ENCODE measurements at places on chromosomes 16 and 17.
A peak's percentile ranks its signal among the peaks of the same experiment; 100 is the strongest.

DNA sequence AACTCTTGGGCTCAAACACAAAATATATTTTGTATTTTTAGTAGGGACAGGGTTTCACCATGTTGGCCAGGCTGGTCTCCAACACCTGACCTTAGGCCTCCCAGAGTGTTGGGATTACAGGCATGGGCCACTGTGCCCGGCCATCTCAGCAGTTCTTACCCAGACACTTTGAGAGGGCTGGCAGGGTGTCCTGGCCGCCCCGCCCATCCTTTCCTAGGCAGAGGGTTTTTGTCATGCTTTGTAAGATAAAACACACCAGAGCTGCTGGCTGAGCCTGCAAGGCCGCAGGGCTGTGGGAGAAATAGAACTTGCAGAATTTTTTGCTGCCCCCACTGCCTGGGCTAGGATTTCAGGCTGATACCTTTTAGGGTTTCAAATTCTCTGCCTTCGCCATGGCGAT is 8.7 kb downstream of the PPL start:
- no peak for DNase-seq

DNA sequence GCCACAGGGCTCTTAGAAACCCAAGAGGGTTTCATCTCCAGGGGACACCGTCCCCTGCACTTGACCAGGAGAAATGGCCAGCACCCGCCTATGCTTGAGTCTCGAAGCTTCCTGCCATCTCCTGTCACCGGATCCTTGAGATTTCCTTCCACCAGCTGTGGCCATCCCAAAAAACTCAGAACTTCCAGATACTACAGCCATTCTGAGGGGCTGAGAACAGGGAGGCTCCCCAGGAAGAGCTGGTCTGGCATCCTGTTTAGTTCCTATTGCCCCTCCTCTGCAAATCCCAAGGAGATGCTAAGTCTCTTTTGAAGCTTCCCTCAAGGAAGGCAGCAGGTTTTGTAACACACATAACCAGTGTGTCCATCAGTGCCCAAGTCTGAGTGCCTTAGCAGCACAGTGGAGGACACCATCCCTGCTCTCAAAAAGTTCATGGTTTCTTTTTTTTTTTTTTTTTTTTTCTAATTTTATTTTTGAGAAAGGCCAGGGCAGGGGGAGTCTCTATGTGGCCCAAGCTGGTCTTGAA is 2.0 kb downstream of the UBALD2 start:
- no peak for DNase-seq

DNA sequence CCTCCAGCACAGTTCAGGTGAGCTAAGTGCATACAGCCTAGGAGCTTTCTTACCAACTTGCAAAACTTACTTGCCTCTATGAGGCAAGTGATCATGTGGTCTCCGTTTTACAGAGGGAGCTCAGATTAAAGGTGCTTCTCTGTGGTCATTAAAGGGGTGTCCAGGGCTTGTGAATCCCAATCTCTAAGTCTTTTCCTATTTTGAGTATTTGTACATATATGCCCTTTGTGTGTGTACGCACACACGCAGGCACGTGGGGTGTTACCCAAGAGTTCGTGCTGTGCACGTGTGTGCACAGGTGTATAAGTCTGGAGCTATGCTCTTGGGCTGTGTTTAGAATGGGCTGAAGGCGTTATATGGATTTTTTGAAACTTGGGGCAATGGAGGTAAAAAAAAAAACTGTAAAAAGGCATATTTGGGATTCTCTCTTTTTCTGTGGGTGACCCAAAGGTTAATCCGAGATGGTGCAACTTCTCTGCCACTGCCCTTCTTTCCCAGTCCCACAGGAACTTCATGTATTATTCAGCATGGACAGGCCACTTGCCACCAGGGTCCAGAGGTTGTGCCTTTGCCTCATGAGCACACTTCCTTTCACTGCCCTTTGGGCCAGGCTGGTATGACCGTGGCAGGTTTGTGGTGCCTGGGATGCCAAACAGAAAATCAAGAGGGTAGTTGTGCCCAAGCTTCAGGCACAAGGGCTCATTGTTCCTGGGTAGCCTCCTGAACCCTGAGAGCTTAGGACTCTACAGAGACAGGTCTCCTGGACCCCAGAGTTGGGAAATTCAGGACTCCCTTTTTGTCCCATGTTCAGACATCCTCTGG is 1.5 kb downstream of the ABCC3 start:
- no peak for DNase-seq

DNA sequence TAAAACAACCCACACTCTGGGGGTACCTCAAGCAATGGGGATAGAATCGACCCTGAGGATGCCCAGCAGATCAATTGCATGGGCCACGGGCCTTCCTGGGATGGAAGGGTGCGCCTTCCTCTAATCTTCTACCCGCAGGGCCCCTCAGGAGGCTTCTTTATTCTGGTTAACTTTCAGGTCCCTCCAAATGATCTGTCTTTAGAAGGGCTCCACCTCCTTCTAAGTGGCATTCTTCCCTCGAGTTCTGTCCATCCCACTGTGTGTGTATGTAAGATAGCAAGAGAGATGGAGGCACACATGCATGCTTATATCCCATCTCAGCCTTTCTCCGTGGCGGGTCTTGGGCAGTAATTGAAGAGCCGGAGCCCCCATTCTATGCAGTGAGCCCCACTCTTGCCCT is 125.7 kb downstream of the MRM1 start:
- no peak for DNase-seq

- no peak for DNase-seq
These were observed 14.2 kb downstream of the GAS7 start for GRCh38 chr17:10183931-10184930.

- no peak for DNase-seq
These were observed 4.4 kb upstream of the DHX40 start for GRCh38 chr17:59561042-59561441.

DNA sequence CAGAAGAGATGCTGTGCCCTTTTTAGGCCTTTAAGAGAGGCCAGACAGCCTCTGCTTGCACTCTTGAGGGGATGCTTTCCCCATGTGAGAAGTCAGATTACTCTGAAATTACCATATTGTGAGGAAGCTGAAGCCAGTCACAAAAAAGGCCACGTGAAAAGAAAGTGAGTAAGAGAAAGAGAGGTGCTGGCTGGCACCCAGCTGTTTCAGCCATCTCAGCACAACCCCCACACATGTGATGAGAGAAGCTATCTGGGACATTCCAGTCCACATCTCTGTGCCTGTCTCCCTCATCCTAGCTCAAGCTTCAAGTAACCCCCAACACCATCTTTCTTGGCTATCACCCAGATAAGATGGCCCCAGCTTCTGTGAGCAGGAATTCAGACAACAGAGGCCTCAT is 131.4 kb downstream of the HS3ST2 start:
- DNase-seq = no peak

- no peak for DNase-seq
These were observed 9.7 kb upstream of the CLEC18A start for GRCh38 chr16:69941251-69942098.

- no peak for DNase-seq
These were observed 41.2 kb upstream of the ARL6IP1 start for GRCh38 chr16:18842565-18842964.

- no peak for DNase-seq
These were observed 5.6 kb downstream of the RAP1GAP2 start for GRCh38 chr17:2801841-2802240.

- no peak for DNase-seq
These were observed 53.6 kb downstream of the N4BP1 start for GRCh38 chr16:48556243-48556912.

DNA sequence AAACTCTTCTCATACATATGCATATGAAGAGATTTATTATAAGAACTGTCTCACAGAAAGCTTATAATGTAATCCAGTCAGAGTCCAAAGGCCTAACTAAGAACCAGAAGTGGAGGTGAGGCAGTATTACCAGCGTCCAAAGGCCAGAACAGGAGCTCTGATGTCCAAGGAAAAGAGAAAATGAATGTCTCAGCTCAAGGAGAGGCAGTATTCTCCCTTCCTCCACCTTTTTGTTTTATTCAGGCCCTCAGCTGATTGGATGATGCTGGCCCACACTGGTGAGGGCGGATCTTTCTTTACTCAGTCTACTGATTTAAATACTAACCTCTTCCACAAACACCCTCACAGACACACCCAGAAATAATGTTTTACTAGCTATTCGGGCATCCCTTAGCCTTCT is 43.4 kb downstream of the FBXL20 start:
- no peak for DNase-seq

- no peak for DNase-seq
These were observed 153.4 kb upstream of the PLCG2 start for GRCh38 chr16:81625544-81626153.

GRCh38 chr16:68732741-68733399 is 4.2 kb upstream of the CDH1 start:
- DNase-seq = no peak

DNA sequence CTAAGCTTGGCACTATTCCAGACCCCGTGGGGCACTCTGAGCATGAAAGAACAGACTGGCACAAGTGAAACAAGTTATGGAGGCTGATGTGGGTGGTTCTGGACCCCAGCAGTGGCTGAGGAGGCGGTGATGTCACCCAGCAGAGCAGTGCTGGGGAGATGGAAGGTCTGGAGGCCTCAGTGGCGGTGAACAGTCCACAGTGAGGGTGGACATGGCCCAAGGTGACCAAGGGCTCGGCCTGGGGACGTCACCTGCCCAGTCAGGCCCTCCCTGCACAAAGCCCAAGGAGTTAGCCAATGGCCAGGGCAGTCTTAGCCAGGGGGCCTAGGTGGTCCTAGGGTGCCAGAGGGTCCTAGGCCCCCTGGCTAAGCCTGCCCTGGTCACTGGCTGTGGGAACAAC is 24.5 kb downstream of the SMPD3 start:
- no peak for DNase-seq

DNA sequence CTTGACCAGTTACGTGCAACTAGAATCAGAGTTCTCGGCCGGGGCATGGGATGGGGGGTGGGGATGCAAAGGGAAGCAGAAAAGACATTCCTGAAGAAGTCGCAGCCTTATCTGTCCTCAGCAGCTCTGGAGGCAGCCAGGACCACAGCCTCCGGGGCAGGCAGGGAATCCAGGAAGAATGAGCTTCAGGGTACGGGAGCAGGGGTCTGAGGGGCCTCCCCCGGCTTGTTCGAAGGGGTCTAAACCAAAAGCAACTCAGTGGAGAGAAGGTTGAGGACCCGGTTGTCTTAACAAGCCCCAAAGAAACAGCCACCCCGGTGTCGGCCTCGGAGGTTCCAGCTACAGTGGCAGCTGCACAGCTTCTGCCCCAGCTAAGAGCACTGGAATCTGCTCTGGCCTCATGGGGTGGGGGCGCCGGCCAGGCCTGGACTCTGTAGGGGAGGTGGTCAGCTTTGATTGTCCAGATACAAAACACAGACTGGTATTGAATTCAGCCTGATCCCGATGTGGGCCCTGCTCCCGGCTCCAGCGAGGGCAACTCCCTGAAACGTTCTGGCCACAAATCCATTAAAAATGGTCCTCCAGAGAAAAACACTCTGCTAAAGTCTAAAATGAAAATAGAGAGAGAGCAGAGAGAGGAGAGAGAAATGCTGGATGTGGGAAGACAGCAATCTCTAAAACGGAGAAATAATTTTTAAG is 7.7 kb downstream of the HOXB4 start:
- DNase-seq = no peak

- DNase-seq = no peak
These were observed 282.7 kb upstream of the XYLT1 start for GRCh38 chr16:17753434-17753833.

GRCh38 chr17:20267459-20267842 is 199.9 kb downstream of the LGALS9B start:
- peak; percentile 28 for DNase-seq

DNA sequence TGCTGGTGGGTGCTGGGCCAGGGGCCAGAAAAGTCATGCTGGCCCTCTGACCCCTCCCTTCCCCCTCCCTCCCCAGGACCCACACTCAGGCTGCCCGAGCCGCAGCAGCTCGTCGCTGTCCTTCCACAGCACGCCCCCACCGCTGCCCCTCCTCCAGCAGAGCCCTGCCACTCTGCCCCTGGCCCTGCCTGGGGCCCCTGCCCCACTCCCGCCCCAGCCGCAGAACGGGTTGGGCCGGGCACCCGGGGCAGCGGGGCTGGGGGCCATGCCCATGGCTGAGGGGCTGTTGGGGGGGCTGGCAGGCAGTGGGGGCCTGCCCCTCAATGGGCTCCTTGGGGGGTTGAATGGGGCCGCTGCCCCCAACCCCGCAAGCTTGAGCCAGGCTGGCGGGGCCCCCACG is 8.3 kb upstream of the CISD3 start:
- DNase-seq = no peak

DNA sequence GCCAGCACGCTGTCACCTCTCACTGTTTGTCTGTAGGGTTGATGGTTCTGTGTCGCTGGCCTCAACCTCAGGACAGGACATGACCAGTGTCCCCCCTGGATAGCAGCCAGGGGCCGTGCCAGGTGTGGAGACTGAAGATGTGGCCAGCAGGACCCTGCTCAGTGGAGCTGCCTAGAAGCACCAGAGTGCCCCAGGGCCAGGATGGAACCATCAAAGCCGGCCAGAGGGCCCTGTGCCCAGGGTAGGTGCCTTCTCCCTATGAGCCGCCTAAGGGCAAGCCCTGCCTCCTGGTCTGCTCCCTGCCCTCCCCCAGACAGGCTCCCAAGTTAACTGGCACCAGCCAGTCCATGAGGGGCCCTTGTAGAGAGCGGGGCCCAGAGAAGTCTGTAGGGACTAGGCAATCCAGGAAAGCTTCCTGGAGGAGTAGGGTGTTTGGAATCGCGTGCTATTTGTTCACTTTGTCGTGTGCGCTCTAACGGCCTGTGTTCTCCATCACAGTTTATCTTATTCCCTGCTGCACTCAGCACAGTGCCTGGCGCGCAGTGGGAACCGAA is 546 bp upstream of the NDUFB10 start:
- DNase-seq = no peak

GRCh38 chr17:83152227-83152744 is 72.9 kb downstream of the METRNL start:
- no peak for DNase-seq

- DNase-seq = no peak
These were observed 7.2 kb downstream of the EARS2 start for GRCh38 chr16:23549938-23550337.

GRCh38 chr17:75864448-75864871 is 9.3 kb upstream of the WBP2 start:
- DNase-seq = no peak

GRCh38 chr16:28003021-28003865 is 60.3 kb downstream of the GSG1L start:
- DNase-seq = no peak

All from activated CD4-positive, alpha-beta T cell treated with anti-CD3 and anti-CD28 coated beads for 4 hours (primary cell).